ENCODE measurements at places on chromosomes 2 and 18. TPM values are rescaled to one million over a fixed set of nuclear protein-coding genes. Genes with fewer than 3 reads are reported as not detected.

Gene STAMBP
- 19.8 TPM for total RNA-seq

- no peak overlapping the region for H3K4me3 ChIP-seq
- no peak for DNase-seq
- H3K27ac ChIP-seq, result no peak overlapping the region
- H3K36me3 ChIP-seq, result no peaks in the 10 kb centered on the region
- H3K4me1 ChIP-seq, result no peaks in the 10 kb centered on the region
- no peaks in the 10 kb centered on the region for H3K27me3 ChIP-seq
Observed at GRCh38 chr2:128590309-128591021, 271.8 kb upstream of the HS6ST1 start.

- no peak overlapping the region for H3K4me3 ChIP-seq
- H3K4me1 ChIP-seq, result no peaks in the 10 kb centered on the region
- no peaks in the 10 kb centered on the region for H3K27me3 ChIP-seq
- H3K27ac ChIP-seq, result no peak overlapping the region
- DNase-seq, result no peak
Observed at GRCh38 chr2:69335311-69335710, 51.7 kb downstream of the GFPT1 start.

DNA sequence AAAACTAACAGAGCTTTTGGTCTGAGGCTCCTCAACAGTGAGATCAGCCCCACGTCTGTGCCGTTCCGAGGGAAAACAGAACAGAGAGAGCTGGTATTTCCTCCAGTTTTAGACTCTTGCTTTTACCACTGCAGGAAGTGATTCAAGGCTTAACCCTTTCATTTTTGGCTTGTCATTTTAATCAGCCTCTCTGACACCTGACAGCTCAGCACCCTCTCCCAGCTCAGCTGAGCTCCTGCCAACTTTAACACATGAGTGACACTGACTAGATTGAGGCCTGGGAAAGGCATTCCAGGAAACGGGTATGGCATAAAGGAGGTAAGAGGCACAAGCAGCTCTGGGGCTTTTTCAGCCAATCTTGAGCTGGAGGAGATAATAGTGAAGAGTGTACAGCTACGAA is 239.4 kb upstream of the SKOR2 start:
- H3K27ac ChIP-seq, result no peak overlapping the region
- no peaks in the 10 kb centered on the region for H3K36me3 ChIP-seq
- no peak for DNase-seq
- H3K27me3 ChIP-seq, result no peaks in the 10 kb centered on the region
- no peaks in the 10 kb centered on the region for H3K4me1 ChIP-seq

DNA sequence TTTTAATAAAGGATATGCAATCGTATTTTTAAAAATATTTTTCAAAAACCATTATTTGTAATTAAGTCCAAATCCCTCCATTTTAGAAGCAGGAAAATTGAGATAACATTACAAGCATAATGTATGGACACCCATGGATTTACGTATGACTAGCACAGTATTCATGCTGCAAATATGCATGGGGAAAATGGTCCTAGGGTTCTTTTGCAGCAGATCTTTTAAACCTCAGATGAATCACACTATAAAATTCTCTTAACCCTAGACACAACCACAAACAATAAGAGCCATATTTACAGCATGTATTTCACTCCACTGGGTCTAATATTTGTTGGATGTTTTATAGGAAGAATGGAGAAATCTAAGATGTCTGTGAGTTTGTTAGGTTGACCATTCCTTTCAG is 453.4 kb downstream of the TGIF1 start:
- H3K4me3 ChIP-seq, result no peak overlapping the region
- H3K27me3 ChIP-seq, result no peaks in the 10 kb centered on the region
- no peak overlapping the region for H3K27ac ChIP-seq
- no peaks in the 10 kb centered on the region for H3K36me3 ChIP-seq
- no peaks in the 10 kb centered on the region for H3K4me1 ChIP-seq

DNA sequence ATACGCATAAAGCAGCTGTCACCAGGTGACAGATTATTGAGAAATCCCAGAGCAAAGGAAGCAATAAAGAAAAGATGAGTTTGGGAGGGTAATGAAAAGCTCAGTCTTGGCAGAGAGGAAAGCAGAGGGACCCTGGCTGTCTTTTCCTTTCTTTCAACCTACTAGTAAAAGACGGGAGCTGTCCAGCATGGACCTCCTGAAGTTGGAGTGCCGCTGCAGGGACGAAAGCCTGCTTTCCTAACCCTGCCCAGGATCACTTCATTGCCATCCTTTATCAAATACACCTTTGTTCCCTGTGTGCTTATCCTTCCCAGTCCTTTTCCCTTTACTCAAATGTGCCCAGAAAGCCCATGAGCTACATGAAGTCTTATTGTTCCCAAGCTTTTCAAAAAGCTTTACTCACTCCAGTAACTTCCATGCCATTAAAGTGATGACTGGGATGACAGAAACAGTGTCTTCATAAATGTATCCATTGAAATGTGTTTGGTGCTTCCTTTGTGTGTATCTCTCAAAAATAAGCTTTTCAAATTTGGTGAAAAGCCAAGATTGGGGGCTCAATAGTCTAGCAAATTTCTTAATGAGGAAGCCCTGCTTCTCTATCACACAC is 3.7 kb upstream of the SPR start:
- no peak overlapping the region for H3K4me3 ChIP-seq
- H3K36me3 ChIP-seq, result no peaks in the 10 kb centered on the region
- H3K27ac ChIP-seq, result no peak overlapping the region
- peaks cover 13% of the 10 kb centered on the region for H3K4me1 ChIP-seq
- no peaks in the 10 kb centered on the region for H3K27me3 ChIP-seq
- DNase-seq, result no peak

- no peaks in the 10 kb centered on the region for H3K27me3 ChIP-seq
- no peak for DNase-seq
Observed at GRCh38 chr2:82283075-82283474, 1978.5 kb upstream of the LRRTM1 start.
